NCI-H774 (cell line): ENCODE measurements at places on chromosomes 1 and 21.

GRCh38 chr1:76330991-76331603 lies 256.6 kb downstream of the ST6GALNAC3 start:
- peak; percentile 41 for DNase-seq

DNA sequence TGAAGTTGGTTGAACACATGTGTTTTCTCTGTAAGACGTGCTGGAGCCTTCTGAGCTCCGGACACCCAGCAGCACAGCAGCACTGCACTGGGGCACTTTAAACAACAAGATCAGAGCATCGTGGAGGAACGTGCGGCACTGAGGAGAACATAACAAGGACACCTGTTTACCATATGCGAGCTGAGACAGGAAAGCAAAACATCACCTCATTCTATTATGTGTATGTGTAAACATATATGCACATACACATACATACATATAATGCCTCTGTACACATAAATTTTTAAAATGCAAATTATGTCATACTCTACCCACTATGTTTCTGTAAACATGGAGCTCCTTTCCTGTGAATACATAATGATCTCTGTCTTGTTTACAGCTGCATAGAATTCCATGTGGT lies 3.2 kb upstream of the KRTAP10-6 start:
- DNase-seq = no peak

DNA sequence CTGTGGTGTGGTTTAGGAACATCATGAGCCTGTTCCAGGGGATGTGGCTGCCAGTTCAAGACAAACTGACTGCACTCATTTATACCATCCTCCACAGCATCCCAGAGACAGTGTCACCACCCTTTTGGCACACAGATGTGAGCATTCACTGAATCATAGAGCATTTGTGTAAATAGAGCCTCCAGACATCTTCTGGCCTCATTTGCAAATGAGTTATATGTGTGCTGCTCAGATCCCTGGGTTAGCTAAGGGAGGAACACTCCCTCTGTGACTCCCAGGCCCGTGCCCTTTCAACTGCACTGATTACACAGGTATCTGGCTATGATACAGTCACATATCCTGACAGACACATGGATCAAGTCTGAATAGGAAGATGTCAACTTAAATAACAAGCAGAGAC lies 351.5 kb upstream of the PLD5 start:
- no peak for DNase-seq

DNA sequence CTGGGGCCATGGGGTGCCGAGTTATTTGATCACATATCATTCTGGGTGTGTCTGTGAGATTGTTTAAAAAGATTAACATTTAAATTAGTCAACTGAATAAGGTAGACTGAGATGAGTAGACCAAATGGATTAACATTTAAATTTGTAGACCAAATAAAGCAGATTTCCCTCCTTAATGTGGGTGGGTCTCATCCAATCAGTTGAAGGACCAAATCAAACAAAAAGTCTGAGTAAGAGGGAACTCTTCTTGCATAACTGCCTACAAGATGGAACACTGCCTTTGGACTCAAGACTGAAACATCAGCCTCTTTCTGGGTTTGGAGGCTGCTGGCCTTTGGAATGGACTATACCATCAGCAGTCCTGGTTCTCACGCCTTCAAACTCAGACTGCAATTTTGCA lies 17.0 kb upstream of the SNX7 start:
- no peak for DNase-seq

GRCh38 chr1:227378871-227379554 lies 60.7 kb upstream of the CDC42BPA start:
- DNase-seq = no peak

- DNase-seq = no peak
Observed at GRCh38 chr1:183871601-183872000, 66.7 kb downstream of the RGL1 start.

DNA sequence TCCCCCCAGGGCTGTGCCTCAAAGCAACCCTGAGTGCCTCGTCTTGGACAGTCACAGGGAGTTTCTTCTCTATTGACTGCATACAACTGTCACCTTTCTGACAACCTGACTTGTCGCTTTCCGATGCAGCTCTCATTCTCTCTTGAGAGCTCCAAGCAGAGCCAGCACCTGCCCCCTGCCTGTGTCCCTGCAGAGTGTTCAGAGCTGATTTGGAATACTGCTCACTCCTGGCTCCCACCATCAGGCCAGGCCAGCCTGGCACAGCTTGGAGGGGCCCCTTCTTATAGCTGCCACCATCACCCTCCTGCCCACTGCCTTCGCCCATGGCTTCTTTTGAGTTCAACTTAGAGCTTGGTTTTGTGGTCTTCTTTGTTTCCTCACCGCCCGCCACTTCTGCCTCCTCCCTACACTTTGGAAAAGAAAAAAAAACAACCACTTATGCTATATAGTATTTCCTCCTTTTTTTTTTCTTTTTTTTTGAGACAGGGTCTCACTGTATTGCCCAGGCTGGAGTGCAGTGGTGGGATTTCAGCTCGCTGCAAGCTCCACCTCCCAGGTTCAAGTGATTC lies 12.3 kb downstream of the NCF2 start:
- DNase-seq = no peak
